CD4-positive, alpha-beta T cell treated with Interleukin-2 at 100 ng/mL for 4 hours (primary cell): ENCODE measurements at places on chromosomes 1 and 21.

- no peak for DNase-seq
Measured at GRCh38 chr1:2962541-2962940, 58.7 kb upstream of the ACTRT2 start.

- DNase-seq = no peak
Measured at GRCh38 chr1:229478852-229479251, 29.3 kb downstream of the NUP133 start.

DNA sequence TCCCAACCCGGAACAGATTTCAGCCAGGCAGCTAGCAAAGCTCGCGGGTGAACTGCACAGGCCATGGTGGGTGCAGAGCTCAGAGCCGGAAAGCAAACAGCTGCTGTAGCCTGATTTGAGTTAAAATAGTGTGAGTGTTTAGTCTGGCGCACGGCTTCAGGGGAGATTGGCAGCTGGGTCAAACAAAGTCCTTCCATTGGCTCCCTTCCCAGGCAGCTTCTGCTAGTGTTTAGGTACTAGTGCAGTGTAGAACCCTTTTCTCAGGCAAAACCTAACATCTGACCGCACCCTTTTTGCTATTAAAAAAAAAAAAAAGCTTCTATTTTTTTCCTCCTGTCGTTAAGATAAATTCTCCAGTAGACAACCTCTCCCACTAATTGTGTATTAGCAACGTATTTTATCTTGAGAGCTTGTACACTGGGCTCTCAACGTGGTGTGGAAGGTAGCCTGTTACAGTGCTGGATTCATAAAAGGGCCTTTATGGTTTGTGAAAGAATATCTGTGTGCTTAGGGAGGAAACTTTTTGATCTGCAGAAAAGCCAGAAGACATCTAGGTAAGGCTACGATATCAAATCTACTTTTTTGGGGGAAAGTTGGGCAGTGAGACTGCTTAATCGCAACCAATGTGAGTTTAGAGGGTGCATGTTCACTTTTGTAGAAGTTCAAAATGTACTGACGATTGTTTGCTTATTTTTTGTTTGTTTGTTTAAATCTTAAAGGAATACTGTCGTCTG lies 689.6 kb downstream of the USP25 start:
- DNase-seq = no peak

- no peak for DNase-seq
Measured at GRCh38 chr1:180954801-180955165, 42.1 kb downstream of the KIAA1614 start.

DNA sequence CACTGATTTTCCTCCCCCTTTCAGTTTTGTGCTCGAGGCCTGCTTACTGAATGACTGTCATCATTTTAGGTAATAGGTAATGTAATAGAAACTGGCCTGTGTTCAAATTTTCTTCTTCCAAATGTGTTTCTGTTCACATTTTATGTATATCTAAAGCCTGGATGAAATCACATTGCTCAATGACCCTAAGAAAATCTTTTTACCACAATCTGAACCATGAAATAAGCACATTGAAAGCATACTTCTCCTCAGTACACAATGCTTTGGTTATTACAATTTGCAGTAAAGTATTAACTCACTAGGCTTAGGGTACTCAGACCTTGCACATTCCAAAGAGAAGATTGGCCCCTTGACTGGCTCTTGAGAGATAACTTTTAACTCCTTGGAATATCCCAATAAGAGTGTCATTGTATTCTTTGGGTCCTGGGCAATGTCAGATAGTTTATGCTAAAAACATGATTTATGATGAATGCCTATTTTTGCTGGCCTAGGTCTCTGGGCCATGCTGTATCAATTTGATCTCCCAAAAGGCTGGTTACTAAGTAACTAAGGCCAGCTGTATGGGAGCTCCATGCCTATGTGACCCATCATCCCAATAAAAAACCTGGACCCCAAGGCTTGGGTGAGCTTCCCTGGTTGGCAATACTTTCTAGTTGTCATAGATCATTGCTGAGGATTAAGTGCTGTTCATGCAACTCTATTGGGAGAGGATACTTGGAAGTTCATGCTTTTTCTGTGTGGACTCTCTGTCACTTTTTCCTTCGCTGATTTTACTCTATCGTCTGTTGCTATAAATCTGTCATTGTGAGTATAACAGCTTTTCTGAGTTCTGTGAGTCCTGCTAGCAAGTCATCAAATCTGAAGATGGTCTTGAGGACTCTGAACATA lies 293.9 kb downstream of the GRIK1 start:
- no peak for DNase-seq

DNA sequence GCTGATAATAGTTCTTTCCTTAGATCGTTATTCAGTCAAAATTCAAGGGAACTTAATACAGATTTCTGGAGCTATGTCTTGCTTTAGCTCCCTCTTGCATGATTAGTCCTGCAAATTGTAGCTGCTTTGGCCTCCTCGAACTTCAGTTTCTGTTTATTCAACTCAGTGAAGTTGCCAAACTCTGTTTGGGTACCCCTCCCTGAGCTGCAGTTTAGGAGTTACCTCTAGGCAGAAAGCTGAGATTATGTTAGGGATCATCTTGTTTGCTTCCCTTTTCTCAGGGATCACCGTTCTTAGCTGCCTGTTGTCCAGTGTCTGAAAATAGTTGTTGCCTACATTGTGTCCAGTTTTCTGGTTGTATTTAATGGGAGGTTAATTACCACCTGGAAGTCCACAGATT lies 43.5 kb downstream of the SNX27 start:
- no peak for DNase-seq

DNA sequence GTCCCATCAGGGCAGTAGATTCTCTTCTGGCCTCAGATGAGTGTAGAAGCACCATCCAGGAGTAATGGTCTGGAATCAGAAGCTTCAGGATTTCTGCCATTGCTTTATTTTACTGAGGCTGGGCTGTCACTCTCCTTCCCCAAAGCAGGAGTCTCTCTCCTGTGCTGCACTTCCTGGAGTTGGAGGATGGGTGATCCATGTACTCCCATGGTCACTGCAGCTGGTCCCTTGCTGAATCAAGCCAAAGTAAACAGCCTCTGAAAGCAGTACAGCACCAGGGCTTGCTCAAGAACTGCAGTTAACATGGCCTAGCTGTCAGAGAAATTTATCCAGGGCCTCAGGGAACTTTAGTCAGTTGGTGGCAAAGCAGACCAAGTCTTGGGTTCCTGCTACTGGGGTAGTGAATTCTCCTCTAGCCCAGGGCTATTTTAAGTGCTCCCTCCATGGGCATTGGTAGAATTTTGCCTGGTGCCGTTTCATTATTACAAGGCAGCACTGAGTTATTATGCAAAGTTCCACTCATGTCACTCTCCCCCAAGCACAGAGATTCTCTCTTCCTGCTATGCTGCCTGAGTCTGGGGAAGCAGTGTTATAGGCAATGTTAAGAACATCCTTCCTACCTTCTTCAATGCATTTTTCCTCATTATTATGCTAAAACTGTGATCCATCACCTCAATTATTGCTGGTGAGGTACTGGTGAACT lies 29.5 kb downstream of the DRAM2 start:
- DNase-seq = no peak

GRCh38 chr1:90512441-90512840 lies 204.7 kb downstream of the BARHL2 start:
- no peak for DNase-seq
